ENCODE measurements at places on chromosomes 7 and 10. TPM values are rescaled to one million over a fixed set of nuclear protein-coding genes. Genes with fewer than 3 reads are reported as not detected.

The SRRM3 gene
- total RNA-seq, result 3.1 TPM

The COL1A2 gene
- total RNA-seq, result 805 TPM

The COMMD3 gene
- 30.7 TPM for total RNA-seq

The ABCC2 gene
- total RNA-seq, result 0.14 TPM

GRCh38 chr7:135661311-135662122 is 797 bp upstream of the STMP1 start:
- peak overlapping the region; percentile 68 for H3K4me3 ChIP-seq
- no peaks in the 10 kb centered on the region for H3K27me3 ChIP-seq
- H3K36me3 ChIP-seq, result no peaks in the 10 kb centered on the region
- H3K27ac ChIP-seq, result peak overlapping the region; percentile 85

DNA sequence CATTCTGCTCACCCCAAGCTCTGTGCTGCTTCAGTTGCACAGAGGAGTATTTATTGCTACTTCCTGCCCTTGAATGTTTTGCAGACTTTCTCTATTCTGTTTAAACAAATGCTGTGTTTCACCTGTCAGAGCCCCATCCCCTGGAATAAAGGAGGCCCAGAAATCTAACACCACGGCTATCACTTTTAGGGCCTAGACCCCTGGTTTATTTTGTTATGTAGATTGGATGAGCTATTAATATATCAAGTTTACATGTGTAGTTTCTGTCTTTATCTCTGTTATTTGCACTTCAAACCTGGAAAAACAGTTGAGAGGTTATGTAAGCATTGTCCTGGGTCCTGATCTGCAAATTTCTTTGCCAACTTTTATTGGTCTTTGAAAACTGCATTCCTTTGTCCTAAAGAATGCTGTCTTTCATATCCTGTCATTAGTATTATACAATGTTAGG is 630.1 kb downstream of the PARD3 start:
- no peak for DNase-seq
- no peaks in the 10 kb centered on the region for H3K27me3 ChIP-seq
- no peak overlapping the region for H3K4me3 ChIP-seq
- H3K27ac ChIP-seq, result no peak overlapping the region
- H3K4me1 ChIP-seq, result peaks cover 3% of the 10 kb centered on the region

DNA sequence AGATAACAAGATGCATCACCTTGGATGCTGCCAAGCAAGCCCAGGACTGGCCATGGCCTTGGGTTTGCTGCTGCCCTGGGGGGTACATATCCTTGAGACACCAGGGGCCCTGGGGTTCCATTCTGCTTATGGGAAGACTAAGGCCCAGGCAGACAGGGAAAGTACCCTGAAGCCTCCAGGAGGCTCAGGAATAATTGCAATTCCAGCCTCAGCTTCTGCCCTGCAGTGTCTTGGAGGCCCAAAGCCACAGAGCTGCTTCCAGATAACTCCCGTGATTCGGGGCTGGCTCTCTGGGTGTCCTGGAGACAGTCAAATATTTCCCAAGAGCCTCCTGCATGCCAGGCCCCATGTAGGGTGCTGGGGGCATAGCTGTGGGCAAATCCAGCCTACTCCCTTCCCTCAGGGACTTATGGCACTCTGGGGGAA is 22.6 kb downstream of the MYL10 start:
- DNase-seq, result no peak
- no peak overlapping the region for H3K4me3 ChIP-seq
- H3K27ac ChIP-seq, result no peak overlapping the region
- no peaks in the 10 kb centered on the region for H3K27me3 ChIP-seq

GRCh38 chr10:60043561-60044241 is 137.3 kb upstream of the CCDC6 start:
- no peak overlapping the region for H3K4me3 ChIP-seq
- H3K27ac ChIP-seq, result no peak overlapping the region
- H3K4me1 ChIP-seq, result no peaks in the 10 kb centered on the region
- no peaks in the 10 kb centered on the region for H3K36me3 ChIP-seq

DNA sequence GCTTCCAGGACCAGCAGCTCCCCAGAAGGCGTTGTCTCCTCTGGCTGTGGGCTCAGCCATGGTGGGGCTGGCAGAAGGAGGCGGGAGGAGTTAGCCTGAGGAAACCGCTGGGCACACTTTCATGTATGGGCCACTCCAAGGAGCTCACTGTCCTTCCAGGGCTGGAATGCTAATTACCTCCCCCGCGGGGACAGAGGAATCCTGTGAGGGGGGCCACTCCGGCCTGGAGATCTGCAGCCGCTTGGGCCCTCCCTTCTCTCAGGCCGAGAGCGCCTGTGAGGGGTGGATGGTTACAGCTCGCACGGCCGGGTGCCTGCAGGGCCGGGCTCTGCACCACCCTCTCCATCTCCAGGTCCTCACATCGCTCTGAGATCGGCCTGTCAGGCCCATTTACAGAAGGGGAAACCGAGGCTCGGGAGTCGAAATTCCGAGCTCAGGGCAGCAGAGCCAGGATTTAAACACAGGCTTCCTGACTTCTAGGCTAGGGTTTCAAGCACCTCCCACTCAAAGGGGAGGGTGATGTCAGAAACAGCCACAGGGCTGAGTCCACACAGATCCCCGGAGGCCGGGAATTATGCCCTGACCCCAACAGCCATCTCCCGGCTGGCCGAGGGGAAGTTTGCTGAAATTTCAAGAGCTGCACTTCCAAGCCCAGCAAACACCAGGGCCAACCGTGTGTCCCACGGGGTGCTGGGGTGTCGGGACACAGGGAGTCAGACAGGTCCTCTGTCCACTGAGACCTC is 59.1 kb downstream of the PDGFA start:
- H3K36me3 ChIP-seq, result no peaks in the 10 kb centered on the region
- H3K4me1 ChIP-seq, result no peaks in the 10 kb centered on the region
- H3K27me3 ChIP-seq, result no peaks in the 10 kb centered on the region
- no peak for DNase-seq
- no peak overlapping the region for H3K27ac ChIP-seq

GRCh38 chr7:106332201-106332600 is 47.4 kb upstream of the NAMPT start:
- DNase-seq, result no peak
- H3K4me1 ChIP-seq, result no peaks in the 10 kb centered on the region
- H3K4me3 ChIP-seq, result no peak overlapping the region
- H3K27ac ChIP-seq, result no peak overlapping the region
- H3K27me3 ChIP-seq, result no peaks in the 10 kb centered on the region

DNA sequence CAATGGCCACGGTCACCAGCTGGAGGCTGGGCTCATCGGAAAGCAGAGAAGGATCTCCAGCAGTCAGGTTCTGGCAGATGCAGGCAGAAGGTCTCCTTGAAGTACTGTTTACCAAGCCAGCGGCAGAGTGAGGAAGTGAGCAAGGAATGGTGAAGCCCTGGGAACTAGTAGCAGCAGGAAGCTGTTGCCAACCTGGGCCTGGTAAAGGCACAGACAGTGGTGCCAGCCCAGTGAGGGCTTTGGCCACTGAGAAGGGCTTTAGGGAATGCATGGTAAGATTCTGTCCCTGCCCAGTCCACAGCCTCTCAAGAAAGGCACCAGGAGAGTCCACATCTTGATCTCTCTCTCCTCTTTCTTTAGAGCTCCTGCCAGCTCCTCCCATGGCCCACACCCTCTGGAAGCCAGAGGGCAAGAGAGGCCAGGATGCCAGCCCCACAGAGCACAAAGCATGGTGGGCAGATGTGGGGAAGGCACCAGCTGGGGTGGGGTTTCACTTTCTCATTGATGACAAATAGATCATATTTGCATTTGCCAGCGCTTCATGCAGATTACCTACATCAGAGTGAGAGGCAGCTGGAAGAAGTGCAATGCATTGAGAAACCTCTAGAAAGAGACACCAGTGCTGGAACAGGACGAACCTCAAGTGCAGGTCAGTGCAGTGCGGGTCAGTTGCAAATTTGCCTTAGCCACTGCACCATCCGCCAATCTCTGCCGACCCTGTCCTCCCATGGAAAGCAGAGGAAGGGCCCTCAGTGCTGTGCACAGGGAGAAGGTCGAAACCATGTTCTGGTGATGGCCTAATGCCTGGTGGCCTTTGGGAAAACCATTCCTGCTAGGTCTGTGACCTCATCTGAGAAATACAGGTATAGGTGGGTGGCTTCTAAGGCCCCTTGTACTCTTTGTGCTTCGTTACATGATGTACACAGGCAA is 667.8 kb upstream of the MKI67 start:
- no peaks in the 10 kb centered on the region for H3K27me3 ChIP-seq
- H3K27ac ChIP-seq, result no peak overlapping the region
- no peaks in the 10 kb centered on the region for H3K36me3 ChIP-seq
- DNase-seq, result no peak

- no peak for DNase-seq
- H3K27me3 ChIP-seq, result no peaks in the 10 kb centered on the region
- H3K36me3 ChIP-seq, result no peaks in the 10 kb centered on the region
- no peak overlapping the region for H3K4me3 ChIP-seq
These were observed 26.1 kb upstream of the C10orf53 start for GRCh38 chr10:49653273-49653929.

DNA sequence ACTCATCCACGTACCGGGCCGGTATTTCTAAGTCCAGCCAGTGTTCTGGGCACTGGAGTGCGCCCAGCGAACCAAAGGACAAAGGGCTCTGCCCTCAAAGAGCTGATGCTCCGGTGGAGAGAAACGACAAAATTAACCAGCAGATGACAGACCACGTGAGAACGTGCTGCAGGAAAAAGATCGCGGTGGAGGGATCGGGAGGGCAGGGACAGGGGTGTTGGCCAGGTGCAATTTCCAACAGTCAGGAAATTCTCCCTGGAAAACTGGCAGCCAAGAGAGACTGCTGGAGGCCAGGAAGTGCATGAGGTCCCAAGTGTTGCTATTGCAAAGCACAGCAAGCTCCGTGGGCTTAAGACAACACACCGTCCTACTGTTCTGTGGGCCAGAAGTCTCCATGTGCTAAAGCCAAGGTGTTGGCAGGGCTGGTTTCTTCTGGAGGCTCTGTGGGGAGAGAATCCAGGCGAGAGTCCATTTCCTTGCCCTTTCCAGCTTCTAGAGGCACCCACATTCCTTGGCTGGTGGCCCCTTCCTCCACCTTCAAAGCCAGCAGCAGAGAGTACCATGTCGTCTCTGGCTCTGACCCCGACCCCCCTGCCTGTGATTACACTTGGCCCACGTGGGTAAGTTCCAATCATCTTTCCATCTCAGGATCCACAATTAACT is 21.3 kb upstream of the AMZ1 start:
- H3K36me3 ChIP-seq, result no peaks in the 10 kb centered on the region
- H3K4me3 ChIP-seq, result no peak overlapping the region
- H3K27ac ChIP-seq, result no peak overlapping the region
- H3K27me3 ChIP-seq, result no peaks in the 10 kb centered on the region
- no peaks in the 10 kb centered on the region for H3K4me1 ChIP-seq
- no peak for DNase-seq

- H3K36me3 ChIP-seq, result no peaks in the 10 kb centered on the region
- H3K27ac ChIP-seq, result no peak overlapping the region
- no peaks in the 10 kb centered on the region for H3K27me3 ChIP-seq
- H3K4me3 ChIP-seq, result no peak overlapping the region
- peak; percentile 43 for DNase-seq
- H3K4me1 ChIP-seq, result no peaks in the 10 kb centered on the region
These were observed 86.0 kb downstream of the FANK1 start for GRCh38 chr10:125982260-125982948.

DNA sequence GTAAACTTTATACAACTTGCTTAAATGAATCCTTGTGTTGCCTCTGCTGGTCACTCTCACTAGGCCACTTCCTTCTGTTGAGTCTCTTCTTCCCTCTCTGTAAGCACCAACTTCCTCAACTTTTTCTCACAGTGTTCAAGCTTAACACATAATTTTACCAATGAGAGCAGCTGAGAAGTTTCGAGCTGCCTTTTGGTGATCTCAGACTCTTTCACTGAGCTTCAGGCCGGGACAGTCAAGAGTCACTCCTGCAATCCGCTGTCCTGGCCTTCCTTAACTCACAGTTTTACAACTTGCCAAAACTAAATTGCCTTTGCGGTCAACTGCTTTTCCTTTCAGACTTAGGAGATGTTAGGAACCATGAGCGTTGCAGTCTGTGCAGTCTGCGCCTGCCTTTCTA is 47.4 kb downstream of the PRPF18 start:
- H3K36me3 ChIP-seq, result no peaks in the 10 kb centered on the region
- no peak overlapping the region for H3K27ac ChIP-seq
- no peak for DNase-seq
- H3K4me3 ChIP-seq, result no peak overlapping the region

DNA sequence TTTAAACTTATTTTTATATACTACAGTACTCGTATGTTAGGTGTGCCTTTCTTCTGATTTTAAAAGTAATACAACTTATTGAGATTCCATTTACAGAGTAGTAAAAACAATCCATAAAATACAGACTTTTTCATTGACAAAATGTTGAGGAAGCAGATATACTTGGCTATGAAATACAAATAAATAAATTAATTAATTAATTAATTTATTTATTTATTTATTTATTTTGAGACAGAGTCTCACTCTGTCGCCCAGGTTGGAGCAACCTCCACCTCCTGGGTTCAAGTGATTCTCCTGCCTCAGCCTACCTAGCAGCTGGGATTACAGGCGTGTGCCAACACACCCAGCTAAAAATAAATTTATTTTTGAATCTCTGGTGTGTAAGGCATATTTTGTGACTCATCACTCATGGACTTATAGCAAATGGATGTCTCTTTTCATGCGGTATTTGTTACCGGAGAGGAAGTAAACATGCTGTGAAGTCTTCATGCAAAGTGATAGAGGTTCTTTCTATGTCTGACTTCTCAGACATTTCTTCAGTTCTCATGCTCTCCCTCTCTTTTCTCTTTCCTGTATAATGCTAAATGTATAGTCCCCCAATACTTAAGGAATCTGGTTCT is 20.2 kb upstream of the SRPK2 start:
- H3K27me3 ChIP-seq, result no peaks in the 10 kb centered on the region
- H3K4me3 ChIP-seq, result no peak overlapping the region
- no peak for DNase-seq
- no peaks in the 10 kb centered on the region for H3K4me1 ChIP-seq
- no peak overlapping the region for H3K27ac ChIP-seq

DNA sequence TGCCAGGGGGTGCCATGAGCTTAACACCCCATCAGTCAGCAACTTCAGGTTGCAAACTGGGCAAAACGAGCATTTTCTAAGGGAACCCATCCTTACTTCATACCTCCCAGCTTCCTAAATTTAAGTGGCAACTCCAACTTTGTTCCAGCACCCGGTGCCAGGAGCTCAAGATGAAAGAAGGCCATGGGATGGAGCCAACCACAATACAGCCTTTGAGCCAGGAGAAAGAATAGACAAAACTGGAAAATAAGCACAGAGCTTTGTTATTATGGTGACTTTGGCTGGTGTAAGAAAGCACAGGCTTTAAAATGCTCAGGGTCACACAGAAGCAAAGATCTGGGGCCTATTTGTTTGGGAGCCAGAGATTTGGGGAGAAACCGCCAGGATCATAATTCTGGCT is 388.7 kb upstream of the MGMT start:
- H3K27ac ChIP-seq, result no peak overlapping the region
- no peak overlapping the region for H3K4me3 ChIP-seq
- no peaks in the 10 kb centered on the region for H3K4me1 ChIP-seq
- no peaks in the 10 kb centered on the region for H3K27me3 ChIP-seq
- DNase-seq, result no peak
